ENCODE measurements at places on chromosomes 12 and 14.

DNA sequence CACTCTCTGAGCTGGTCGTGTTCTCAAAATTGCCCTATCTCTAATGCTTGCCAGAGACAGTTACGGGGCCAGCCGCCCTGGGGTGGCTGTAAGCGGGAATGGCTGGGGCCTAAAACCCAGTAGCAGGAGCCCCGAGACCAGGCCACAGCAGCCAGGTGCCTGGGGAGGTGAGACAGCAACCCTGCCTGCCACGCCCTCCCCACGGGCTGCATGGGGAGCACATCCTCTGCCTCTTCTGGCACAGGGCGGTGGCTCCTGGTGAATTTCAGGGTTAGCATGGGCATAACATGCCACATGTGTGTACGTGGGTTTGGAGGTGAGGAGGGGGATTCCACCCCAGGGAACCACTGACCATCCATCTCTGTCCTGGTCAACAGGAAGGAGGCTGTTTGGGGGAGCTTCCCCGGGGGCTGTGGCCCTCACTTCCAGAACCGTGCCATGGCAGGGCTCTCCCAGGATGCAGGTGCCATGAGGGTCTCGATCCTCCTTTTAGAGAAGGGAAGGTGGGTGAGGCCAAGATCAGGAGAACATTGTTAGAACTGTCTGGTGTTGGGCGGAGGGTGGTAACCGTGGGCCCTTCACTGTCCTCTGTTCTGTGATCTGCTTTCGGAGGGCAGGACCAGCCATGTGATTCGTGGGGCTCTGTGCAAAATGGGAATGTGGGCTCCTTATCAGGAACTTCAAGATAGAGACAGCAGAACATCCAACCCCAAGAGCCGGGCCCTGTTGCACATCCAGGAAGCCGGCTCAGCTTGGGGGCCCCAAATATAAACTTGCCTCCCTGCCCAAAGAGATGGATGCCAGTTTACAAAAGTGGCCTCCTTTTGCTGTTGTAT lies 312.2 kb upstream of the DIO3 start:
- DNase-seq: no peak

DNA sequence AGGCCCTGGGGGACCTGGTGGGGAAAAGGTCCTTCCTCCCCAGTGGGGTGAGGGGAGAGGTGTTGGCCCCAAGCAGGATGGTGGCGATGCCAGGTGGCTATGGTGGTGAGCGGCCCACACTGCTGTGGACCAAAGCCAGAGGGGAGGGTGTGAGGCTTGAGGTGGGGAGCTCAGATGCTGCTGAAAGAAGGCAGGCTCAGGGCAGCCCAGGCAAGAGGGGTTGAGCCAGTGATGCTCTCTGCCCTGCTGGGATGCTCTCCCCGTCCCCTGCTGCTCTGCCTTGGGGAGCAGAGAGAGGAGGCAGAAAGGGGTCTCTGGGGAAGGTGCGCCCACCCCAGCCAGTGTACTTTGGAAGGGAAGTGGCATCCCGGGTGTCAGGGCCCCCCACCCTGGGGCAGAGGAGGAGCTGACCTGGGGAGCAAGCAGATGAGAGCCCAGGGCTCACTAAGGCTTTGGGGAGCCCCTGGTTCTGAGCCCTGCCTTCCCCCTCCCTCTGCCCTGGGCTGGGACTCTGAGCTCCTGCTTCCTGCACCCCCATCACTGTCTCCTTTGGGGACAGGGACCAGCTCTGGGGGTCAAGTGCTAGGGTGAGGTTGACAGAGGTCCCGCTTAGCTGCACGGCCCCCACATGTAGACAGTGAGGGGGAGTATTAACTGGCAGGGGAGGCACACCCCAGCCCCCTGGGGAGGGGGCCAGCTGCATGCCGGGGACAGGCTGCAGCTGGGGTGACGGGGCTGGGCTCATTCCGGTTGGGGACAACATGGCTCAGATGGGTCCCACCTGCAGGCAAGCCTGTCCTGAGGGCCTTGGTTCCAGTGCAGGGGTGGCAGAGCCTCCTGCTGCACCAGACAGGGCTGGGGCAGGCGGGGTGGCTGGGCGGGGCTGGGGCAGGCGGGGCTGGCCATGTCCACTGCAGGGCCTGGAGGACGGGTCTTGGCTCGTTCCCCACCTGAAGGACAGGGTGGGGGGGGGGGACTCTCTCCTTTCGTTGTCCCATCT lies 124.4 kb downstream of the KIF26A start:
- DNase-seq: no peak

DNA sequence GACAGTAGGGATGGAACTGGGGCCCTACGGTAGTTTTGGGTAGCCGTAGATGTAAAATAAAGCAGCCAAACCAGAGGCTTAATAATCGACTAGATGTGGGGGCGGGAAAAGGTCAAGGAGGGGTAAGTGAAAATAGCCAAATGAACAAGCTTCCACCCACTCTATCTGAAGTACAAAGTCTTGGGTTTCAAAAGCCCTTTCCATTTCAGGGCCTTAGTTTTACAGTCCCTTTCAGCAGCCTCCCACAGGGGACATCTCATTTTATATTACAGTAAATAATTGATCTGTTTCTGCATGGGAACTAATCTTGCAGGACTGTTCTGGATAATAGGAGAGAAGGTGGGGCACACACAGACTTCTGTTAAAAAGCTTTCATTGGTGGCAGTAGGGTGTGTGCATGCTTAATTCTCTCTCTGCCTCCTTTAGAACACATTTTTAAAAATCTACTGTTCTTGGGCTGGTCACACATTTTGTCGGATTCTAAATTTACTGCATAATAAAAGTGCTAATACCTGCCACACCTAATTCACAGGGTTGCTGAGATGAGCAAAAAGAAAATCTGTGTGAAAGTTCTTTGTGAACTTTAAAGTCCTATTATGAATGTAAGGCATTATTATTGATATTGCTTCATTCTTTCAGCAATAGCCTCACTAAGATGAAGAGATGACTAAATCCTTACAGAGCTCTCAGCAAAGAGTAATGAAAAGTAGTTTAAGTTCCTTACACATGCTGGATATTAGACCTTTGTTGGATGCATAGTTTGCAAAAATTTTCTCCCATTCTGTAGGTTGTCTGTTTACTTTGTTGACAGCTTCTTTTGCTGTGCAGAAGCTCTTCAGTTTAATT lies 104.6 kb downstream of the ITPR2 start:
- DNase-seq: no peak

DNA sequence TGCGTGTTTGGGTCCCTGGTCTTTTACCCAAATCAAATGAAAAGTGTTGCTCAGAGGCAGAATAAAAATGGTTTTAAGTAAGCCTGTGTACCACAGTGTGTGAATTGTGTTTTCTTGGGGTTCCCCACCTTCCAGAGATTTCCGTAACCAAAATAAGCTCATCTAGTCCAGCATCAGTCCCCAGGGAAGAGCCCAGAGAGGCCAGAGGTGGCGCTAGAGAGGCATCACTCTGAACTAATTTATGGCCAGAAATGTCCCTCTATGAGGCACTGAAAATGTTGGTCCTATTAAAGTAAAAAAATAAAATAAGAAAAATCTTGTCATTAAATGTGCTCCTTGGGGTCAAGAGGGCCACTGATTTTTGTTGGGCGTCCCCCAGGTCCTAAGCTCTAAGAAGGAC lies 24.9 kb upstream of the PRKAB1 start:
- no peak for DNase-seq

- no peak for DNase-seq
Measured at GRCh38 chr12:65125975-65126374, 4.9 kb upstream of the WIF1 start.

DNA sequence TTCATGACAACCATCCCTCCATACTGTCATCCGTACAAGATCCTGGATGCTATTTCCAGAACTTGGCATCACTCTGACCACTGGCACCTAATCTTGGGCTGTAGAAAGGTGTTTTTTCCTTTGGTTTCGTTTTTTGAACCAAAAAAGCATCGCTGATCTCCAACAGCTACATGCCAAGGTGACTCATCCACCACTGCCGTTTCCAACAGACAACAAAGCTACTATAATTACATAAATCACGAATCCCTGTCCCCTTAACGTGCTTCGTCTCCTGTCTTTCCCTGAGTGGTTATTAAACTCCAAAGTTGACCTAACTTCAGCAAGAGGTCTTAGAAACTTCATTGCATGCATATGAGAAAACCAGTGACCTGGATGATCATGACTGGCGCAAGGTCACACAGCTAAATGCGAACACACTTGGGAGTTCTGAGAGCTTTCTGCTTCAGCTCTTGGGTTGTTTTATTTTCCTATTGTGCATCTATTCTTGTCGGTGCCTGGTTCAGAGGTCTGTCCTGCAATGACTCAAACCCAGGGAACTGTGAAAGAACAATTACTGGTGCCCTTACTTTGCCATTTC lies 99.9 kb downstream of the PPM1H start:
- peak; percentile 55 for DNase-seq

- no peak for DNase-seq
Measured at GRCh38 chr12:3285570-3285969, 205.4 kb upstream of the PRMT8 start.

- peak; percentile 13 for DNase-seq
Measured at GRCh38 chr12:132771126-132771838, 9.7 kb upstream of the ANKLE2 start.

DNA sequence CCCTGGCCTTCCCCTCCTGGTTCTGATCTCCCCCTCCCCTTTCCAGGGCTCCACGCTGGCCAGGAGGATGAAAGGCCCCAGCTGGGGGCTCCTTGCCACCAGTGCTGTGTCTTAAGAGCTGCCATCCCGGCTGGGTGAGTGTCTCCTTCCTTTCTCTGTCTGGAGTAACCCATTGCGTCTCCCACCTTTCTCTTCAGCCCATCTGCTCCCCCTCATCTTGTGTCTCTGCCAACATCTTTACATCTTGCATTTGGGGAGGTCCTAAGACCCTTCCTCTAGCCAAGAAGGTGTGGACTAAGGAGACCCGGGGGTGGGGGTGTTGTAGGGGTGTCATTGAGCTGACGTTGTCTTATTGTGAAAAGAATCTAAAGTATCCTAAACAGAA lies 505 bp downstream of the BCL2L2 start:
- no peak for DNase-seq

DNA sequence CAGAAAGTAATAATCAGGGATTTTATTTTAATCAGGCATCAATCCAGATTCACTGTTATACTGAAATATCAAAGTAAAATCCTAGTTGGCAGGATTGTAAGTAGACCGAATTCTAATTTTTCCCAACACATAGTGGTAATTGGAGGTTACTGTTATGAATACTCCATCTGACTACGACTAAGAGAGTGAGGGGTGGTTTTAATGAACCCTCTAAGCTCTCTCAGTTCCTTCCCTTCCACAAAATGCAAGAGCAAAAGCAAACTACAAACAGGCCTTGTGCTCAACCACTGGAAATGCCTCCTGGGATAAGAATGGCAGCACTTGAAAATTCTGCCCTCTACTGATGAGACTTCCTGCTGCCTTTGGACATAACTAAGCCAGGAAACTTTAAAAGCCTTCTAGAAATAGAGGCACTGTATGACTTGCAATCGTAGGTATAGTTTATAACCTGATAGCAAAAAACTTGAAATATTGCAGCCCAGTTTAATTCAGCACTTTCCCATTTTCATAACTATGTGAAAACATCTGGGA lies 184.8 kb downstream of the SLC16A7 start:
- DNase-seq: peak; percentile 54

- no peak for DNase-seq
Measured at GRCh38 chr14:65054471-65055085, 47.7 kb downstream of the MAX start.

- DNase-seq: peak; percentile 73
Measured at GRCh38 chr12:19190292-19191031, 60.9 kb downstream of the PLEKHA5 start.

DNA sequence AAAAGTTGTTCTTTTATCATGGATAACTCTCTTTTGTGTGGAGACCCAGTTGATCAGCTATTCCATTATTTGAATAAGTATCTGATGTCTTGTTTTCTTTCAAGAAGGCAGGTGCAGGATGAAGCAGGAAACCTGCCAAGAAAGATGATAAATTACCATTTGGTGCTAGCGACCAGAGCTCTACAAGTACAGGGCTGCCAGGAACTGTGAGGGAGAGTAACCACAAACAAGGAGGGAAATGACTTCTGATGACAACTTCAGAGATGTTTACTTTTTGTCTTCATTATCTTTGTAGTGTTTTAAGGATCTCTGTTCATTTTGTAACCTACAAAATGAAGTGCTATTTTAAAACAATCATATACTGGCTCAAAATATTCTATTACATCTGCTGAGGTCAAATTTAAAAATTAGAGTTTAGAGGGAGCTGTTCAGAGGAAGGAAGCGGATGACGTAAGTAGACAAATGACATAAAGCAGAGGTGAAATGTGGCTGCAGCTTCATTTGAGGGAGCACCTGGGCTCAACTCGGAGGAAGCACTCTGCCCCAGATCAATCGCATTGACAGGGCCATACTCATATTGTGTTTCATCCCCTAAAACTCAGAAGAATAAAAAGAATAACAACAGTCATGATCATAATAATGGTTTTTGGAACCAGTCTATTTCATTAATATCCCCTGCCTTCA lies 226.8 kb downstream of the C12orf42 start:
- DNase-seq: no peak

DNA sequence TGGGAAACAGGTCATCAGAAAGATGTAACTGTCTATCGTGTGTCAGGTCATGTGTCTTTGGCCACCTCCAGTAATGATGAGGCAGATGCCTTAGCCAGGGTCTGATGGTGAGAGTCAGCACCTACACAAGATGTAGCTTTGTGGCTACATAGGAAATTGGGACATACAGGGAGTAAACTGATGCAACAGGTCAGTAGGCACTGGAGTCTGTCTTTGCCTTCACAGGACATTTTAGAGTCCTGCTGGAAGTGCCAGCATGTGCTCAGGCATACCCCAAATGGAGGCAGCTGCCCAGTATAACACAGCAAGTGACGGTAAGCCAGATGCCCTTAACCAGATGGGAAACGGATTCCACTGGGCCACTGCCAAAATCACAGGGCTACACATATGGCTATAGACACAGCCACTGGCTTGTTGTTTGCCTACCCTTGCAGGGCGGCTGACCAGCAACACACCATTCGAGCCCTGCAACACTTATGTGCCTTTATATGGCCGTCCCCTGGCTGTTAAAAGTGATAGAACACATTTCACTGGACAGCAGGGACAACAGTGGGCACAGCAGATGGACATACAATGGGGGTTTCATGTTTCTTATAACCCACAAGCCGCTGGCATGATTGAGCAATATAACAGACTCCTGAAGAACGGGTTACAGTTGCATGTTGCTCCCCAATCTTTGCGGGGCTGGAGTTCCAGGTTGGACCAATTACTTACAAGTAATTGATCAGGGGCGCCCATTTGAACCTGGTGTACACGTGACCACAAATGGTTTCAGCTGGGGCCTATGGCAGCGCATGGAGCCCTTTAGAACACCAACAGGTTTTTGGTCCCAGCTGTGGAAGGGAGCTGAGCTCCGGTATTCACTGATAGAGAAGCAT lies 12.9 kb upstream of the RNASE12 start:
- DNase-seq: no peak

GRCh38 chr12:12194206-12194605 lies 72.6 kb downstream of the LRP6 start:
- peak; percentile 52 for DNase-seq

GRCh38 chr12:42666671-42667243 lies 77.2 kb upstream of the PRICKLE1 start:
- DNase-seq: peak; percentile 48
